ENCODE measurements at places on chromosomes 12 and 14.
A peak's percentile ranks its signal among the peaks of the same experiment; 100 is the strongest.

GRCh38 chr12:93174473-93174872 is 203.3 kb upstream of the NUDT4 start:
- no peak for DNase-seq

DNA sequence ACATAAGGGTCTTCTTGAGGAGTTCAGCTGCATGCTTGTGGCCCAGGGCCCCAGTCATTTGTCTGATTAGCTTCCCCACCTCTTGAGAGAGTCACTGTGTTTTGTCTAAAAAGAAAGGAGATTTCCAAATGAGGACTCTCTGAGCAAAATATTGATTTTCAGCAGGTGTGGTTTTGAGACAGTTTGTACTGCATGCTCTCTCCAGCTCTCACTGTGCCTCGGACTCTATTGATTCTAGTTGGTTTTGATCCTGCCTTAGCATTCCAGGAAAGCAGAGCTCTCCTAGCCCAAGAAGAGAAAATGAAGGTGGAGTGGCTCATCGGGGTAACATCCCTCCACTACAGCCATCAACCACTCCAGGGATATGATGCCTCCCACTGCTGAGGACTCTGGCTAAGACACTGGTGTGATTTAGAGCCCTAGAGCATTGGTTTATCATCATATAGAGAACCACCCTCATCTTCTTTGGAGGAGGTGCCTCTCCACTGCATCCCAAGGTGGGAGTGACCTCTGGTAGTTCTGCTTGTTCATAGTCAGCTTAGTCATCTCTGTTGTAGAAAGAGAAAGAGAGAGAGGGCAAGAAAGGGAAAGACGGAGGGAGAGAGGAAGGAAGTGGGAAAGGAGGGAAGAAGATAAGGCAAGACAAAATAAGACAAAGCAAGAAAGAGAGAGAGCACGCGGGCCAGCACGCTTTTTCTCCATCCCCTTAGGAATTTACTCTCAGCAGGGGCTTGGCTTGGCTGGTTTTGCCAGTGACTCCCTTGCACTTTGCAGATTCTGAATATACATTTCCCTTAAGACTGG is 365.6 kb downstream of the DPF3 start:
- DNase-seq = no peak

DNA sequence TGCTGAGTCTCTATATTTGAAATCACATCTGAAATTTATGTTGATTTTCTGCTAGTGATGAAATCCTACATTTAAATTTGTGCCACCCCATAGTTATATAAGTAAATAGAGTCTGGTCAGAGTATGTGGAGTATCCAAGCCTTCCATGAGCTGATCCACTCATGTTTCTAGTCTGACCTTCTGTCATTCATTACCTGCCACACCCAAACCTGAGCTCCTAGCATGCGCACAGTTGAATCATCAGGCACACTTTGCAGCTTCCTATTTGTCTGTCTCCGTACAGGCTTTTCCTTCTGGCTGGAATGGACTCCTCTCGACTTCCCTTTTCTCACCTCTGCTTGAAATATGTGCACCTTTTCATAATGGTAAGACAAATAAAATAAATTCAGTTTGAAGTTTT is 45.3 kb upstream of the LRIG3 start:
- no peak for DNase-seq

DNA sequence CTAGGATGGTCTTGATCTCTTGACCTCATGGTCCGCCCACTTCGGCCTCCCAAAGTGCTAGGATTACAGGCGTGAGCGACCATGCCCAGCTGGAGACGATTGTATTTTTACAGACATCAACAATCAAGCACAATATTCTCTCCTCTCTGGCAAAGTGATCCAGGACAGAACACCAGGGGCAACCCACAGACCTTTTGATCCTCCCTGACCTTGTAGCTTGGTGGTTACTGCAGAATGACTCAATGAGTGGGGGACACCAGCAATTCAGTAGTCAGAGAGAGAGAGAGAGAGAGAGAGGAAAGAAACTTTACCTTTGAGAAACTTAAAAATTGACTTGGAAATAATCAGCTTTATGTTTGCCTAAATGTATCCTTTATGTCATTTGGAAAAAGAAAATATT is 51.2 kb downstream of the DRAM1 start:
- no peak for DNase-seq

DNA sequence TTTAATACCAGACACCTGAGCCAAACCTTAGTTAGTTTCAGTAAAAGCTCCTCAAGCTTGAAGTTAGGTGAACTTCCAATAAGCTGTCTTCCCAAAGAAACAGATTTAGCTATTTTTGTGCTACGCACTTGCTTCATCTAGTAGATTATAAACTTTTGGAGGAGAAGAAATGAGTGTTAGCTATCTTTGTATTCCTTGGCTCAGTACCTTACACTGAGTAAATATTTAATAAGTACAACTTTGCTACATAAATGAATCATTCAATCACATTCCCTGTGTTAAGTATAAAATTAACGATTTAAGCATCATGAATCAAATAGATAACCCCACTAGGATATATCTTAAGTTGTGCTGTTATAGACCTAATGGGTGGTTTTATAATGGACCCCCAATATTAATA is 307.0 kb downstream of the PCNX1 start:
- DNase-seq = no peak

GRCh38 chr12:30795410-30796312 is 40.9 kb upstream of the CAPRIN2 start:
- DNase-seq = peak; percentile 91

DNA sequence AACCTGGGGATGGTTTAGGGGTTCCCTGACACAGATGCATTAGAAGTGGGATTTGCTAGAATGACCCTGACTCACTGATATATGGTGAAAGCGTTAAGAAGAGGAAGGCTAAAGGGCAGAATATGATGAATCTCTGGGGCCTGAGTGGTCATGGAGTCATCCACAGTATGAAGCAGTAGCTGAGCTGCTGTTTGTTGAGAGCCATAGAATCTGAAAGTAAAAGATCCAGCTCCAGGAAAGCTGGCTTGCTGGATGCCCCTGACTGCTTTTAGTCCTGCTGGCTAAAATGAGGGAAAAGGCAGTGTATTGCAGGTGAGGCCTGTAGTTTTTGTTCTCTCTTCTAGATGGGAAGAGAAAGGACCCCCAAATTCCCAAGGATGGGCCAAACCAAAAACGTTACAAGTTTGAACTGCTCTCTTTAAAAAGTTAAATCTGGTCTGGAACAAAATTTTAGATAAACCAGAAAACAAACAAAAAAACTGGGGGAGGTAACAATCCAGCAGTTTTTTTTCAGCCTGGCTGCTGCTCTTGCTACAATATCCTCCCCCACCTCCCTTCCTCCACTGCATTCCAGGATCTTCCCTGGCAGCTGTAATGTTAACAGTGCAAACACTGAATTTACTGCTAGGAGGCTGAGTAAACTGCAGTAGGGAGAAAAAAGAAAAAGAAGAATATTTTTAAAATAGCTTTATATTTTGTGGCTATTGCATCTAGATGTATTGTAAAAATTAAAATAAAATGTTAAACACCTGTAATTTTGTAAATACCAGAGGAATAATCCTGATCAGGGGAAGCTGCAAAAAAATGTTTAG is 16.5 kb downstream of the SEL1L start:
- DNase-seq = peak; percentile 72

- DNase-seq = no peak
Measured at GRCh38 chr12:5997260-5997659, 52.2 kb upstream of the ANO2 start.

DNA sequence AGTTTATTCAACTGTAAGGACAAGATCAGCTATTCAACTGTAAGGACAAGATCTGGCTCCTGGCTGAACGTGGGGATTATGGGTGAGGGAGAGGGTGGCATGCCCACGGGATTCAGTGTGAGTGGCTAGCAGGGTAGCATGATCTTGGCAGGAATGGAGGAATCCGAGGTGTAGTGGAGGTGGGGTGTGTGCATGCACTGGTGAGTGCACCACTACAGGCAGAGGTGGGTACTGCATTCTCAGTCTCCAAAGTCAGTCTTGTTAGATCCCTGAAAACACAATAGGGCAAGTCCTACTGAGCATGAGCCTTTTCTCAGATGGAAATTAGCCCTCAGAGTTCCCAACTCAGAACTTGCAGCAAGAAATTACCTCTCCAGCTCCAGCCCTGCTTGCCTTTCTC is 32.2 kb upstream of the DCD start:
- peak; percentile 26 for DNase-seq

DNA sequence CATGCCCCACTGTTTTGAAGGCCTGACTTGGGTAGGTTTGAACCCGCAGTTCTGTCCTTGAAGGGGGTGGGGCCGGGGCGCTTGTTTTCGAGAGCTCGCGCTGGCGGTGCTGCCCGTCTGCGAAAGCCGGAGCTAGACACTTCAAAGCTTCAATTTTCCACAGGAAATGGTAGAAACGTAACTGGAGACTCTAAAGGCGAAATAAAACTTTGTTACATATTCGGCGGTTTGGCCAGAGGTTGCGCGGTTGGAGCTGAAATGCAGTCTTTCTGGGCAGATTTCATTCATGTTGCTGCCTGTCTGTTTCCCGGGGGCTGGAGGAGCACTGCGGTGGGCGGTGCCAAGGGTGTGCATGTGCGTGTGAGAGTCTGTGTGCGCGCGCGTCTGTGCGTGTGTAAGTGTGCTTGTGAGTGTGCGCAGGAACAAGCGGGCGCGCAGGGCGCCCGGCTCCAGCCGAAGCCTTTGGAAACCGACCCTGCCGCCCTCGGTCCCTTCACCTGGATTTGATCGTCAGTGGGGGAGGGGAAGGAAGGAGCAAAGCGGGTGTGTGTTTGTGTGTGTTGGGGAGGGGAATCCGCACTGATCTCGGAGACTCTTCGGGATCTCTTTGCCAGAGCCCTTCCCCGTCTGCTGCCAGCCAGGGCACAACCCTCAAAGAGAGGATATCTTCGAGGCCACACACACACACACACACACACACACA is 227.7 kb upstream of the CRY1 start:
- DNase-seq = peak; percentile 42

DNA sequence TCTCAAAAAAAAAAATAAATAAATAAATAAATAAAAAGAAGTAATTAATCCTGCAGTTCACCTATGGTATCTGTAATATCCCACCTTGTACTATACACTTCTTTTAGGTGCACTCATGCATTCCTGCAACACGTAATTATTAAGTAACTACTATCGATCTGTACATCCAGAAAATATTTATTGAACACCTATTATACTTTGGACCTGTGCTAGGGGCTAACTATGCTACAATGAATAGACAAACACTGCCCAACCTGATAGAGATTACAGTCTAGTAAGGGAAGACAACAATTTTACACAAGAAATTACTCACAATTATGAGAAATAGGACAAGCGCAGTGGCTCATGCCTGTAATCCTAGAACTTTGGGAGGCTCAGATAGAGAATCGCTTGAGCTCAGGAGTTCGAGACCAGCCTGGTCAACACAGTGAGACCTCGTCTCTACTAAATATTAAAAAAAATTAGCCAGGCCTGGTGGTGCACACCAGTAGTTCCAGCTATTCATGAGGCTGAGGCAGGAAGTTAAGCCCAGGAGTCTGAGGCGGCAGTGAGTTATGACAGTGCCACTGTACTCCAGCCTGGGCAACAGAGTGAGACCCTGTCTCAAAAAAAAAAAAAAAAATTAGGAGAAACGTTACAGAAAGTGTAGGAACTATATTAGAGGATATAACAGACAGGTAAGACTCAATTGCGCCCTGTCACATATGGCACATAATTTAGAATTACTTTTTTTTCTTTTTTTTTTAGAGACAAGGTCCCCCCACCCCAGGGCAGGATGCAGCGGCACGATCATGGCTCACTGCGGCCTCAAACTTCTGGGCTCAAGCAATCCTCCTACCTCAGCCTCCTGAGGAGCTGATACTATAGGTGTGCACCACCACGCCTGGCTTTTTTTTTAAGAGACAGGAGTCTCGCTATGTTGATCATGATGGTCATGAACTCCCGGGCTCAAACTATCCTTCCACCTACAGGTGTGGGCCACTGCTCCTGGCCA is 1.2 kb downstream of the NRDE2 start:
- no peak for DNase-seq

DNA sequence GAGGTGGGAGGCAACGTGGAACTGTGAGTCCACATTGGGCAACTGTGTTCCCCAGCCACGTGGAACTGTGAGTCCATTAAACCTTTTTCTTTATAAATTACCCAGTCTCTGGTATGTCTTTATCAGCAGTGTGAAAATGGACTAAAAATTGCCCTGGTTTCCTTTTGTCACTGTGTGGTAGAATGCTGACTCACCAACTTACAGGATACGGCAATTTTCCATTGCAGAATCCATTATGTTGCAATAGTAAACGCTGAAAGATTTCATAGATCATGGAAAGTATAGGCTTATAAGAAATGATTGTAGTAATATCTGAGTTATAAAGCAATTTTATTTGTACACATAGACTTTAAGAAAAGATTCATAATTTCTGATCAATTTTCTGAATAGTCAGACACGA is 93.0 kb downstream of the GTF2A1 start:
- peak; percentile 9 for DNase-seq

DNA sequence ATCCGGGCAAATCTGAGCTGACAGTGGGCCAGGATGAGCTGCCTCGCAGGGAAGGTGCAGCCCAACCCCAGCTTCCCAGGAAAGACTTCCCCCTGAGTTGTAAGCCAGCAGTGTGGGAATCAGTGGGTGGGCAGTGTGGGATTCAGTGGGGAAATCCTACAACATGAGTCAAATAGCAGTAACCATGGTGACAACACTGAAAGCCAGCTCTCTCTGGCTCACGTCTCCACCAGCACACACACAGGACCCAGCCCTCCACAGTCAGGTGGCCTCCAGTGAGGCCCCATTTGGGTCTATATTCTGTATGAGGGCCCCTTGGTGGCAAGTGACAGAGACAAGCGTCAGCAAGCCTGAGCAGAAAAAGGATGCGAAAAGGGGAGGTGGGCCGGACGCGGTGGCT is 6.0 kb upstream of the LGALS3 start:
- peak; percentile 71 for DNase-seq

DNA sequence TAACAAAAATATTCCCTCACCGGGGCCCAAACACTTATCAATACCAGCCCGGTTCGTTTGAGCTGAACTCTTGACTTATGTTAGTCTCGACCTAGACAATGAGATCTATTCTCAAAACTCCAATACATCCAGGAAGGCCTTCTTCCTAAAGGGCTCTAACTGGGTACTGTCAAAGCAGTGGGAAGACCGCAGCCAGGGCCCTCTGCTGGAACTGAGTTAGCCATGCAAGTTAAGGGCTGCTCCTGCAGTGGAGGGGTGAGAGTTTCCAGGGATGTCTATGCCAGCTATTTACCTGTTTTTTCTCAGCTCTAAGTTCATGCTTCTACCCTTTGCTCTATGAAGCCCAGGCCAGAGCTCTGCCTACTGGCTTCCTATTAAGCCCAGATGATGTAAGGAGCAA is 348.8 kb downstream of the GXYLT1 start:
- DNase-seq = no peak
